ENCODE measurements at places on chromosomes 12 and 14.

DNA sequence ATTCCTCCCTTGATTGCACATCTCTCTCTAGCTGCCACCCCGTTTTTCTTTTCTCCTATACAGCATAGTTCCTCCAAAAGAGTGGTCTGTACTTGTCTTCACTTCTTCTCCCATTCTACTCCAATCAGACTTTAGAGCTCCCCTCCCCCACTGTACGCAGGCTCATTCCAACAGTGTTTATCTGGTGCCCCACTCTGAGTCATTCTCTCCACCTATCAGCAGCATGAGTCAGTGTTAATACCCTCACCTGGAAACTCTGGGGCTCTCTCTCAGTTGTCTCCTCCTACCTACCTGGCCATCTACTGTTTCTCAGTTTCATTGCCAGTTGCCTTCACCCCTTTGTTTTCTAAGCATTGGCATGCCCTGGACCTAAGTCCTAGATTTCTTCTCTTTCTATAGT, 175.1 kb upstream of the ARHGAP5 start:
- no peak for DNase-seq

DNA sequence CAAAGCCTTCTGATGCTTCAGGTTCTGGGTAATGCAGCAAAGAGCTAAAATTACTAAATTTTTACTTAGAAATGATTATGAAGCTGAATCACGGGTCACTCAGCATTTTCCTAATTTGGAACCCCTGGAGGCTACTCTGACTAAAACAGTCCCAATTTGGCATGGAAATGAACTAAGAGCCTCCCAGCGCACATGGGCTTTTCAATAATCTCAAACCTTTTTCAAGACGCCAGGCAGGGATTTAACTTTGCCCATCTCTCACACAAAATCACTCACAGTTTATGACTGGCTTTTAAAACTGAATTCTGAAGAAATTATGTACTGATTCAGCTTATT, 68.3 kb downstream of the LLPH start:
- DNase-seq, result no peak

GRCh38 chr14:67513631-67514108, 19.4 kb upstream of the PLEKHH1 start:
- peak; percentile 23 for DNase-seq

GRCh38 chr12:96103067-96103644, 67.8 kb upstream of the LTA4H start:
- no peak for DNase-seq

- no peak for DNase-seq
Observed at GRCh38 chr12:54970741-54971140, 13.8 kb downstream of the TESPA1 start.

DNA sequence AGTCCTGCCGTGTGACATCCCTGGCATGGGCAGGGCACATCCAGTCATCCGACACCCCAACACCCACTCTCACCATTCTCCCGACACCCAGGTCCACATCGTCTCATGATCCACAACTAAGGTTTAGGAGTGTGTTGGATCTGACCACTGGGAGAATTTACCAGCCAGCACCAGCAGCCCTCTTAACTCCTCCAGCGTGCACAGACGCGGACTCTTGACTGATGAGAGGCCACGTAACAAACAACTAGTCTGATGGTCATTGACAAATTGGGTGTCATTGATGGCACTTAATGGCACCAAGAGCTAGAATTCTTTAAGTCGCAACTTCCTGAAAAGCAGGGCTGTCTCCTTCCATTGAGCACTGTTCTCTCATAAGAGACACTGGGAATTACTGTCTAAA, 203.0 kb upstream of the SFSWAP start:
- DNase-seq, result no peak

- no peak for DNase-seq
Observed at GRCh38 chr12:89215196-89215595, 137.1 kb downstream of the DUSP6 start.

- no peak for DNase-seq
Observed at GRCh38 chr14:104253223-104253822, 114.9 kb downstream of the KIF26A start.

DNA sequence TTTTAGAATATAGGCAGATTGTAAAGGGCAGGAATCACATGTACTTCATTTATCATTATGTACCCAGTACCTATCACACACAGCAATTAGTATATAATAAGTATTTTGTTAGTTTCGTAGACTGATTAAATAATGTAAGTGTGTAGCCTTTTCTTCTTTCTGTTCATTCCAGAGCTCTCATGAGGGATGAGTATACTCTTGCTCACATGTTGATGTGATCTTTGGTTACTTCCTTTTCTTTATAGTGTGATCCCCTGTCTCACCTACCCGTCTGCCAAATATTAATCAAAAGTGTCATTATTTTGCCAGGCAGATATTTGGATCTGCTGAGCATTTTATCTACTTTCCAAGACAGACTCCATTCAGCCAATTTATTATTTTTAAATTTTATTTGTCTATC, 156.1 kb downstream of the PCNX1 start:
- no peak for DNase-seq

DNA sequence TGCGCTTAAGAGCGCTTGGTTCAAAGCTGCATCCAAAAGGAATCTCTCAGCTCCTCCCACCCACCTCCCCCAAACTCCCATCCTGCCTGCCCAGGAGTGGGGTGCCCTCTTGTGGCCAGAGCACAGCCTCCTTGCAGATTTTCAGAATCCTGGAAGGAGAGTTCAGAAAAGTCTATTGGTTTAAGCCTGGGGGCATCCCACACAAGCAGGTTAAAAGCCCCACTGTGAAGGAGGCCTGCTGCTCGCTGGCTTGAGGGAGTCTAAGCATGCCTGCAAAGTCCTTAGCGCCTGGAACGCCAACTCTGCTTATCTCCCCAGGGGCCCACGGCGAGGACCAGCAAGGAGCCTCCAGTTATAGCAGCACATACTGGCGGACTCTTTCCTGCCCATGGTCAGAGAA, 297.1 kb downstream of the KSR2 start:
- no peak for DNase-seq

DNA sequence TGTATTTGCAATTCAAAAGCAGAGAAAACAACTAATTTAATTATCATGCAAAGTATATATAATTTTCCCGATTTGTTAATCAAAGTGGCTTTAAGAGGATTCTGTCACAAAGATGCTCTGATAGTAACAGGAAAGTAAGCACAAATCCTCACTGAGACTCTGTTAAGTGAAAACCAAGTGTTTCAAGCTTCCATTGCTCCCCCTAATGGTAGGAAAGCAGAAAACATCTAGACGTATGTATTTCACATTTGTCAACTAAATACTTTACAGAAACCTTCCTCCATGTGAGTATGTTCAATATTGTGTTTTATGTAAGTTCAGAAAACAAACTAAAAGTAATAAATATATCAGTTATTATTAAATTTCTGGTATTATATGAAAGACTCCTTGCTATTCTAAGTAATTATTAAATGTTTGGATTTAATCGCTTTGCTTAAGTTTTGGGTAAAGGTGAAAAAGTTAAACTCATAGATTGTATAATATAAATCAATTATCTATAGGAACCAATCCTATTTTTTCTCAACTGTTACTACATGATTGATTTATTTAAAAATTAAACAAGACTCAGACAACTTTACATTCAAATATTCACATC, 1.5 kb upstream of the NTS start:
- DNase-seq, result no peak

GRCh38 chr12:53726946-53727309, 324 bp downstream of the CALCOCO1 start:
- DNase-seq, result no peak

- DNase-seq, result no peak
Observed at GRCh38 chr12:126083926-126084325, 1018.7 kb downstream of the AACS start.

GRCh38 chr12:3491938-3492792, 1.2 kb downstream of the PRMT8 start:
- peak; percentile 13 for DNase-seq

DNA sequence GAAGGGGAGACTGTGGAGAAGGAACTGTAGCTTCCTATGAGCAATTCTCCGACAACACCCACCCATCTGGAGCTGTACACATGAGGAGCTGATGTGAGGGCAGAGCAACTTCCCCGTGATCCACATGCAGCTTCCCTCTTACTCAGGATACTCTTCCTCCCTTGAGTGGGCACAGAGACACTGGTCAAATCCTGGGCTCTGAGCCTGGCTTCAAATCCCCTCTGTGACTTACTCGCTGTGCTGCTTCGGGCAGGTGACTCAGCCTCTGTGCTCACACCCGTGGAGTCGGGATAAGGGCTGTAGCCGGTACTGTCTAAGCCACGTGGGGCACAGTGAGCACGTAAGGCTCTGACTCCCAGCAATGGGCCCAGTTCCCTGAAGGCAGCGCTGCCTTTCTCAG, 31.1 kb downstream of the ZFYVE21 start:
- DNase-seq, result no peak

DNA sequence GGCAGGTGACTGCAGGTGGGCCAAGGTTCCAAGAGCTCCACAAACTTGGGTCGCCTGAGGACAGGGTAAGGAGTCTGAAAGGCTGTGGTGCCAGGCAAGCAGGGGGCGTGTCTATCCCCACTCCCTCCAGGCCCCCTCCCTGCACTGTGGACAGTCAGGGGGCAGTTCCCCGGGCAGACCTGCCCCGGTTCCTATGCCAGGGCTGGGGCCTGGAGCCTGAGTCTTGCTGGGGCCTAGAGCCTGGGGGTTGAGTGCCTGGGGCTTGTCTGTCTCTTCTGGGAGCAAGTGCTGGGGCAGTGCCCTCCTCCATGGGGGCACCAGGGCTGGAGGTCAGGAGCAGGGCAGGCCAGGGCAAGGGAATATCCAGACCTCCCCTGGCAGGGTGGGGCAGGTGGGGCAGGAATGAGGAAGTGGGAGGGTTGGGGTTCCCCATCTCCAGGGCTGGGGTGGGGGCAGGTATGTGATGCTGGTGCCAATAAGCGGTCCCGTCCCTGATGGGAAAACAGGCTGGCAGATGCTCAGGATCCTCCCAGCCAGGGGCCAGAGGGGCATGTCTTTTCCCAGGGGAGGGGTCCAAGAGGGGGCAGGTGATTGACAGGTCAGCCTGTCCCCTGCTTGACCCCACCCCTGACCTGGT, 11.9 kb upstream of the TNFAIP2 start:
- no peak for DNase-seq

- no peak for DNase-seq
Observed at GRCh38 chr14:52848626-52849025, 57.2 kb upstream of the GNPNAT1 start.

DNA sequence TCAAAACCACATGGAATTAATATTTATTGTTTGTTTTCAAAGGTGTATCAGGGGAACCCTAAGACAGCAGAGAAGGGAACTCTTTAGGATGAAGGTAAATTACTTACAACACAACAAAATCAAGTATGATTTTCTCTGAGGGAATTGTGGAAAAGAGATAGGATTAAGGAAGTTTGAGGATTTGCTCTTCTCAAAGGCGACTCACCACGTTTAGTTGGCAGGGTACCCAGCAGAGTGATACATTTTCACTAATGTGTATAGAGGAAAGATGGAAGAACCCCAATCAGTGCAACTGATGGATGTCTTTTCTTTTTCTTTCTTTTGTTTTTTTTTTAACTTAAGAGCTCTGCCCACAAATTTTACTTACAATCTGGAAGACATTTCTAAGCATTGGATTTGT, 499.2 kb downstream of the CCER1 start:
- no peak for DNase-seq

DNA sequence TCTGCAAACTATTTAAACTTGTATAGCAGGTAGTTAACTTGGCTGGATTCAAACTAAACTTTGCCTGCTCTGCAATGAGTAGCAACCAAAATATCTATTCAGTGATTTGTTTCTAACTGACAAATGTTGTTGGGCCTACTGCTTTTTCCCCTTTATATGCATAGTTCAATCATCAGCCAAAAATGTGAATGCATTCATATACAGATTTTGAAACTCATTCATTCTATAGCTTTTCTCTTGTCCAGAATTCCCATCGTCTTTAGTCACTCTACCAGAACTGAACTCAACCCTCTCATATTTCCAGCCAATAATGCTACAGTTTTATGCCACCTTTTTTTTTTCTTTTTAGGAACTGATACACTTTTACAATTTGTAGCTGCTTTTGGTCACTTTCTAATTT, 599.8 kb downstream of the RPL10L start:
- DNase-seq, result no peak

DNA sequence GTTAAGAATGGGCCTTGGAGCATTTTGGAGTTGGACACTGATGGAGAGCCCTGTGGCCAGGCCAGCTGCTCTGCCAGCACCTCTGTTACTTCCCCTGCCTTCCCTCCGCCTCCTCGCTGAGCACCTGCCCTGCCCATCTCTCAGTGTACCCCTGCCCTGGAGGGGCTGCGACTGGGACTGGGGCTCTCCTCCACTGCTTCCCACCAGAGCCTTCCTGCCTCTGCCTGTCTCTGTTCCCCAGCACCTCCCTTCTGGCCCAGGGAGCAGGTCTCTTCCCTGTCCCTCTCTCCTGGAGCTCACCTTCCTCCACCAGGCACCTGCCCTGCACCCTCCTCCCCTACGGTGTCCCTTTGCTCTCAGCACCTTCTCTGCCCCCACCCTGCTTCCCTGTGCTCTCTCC, 62.1 kb downstream of the WDR20 start:
- no peak for DNase-seq

GRCh38 chr12:18808221-18808620, 70.3 kb downstream of the CAPZA3 start:
- DNase-seq, result no peak

DNA sequence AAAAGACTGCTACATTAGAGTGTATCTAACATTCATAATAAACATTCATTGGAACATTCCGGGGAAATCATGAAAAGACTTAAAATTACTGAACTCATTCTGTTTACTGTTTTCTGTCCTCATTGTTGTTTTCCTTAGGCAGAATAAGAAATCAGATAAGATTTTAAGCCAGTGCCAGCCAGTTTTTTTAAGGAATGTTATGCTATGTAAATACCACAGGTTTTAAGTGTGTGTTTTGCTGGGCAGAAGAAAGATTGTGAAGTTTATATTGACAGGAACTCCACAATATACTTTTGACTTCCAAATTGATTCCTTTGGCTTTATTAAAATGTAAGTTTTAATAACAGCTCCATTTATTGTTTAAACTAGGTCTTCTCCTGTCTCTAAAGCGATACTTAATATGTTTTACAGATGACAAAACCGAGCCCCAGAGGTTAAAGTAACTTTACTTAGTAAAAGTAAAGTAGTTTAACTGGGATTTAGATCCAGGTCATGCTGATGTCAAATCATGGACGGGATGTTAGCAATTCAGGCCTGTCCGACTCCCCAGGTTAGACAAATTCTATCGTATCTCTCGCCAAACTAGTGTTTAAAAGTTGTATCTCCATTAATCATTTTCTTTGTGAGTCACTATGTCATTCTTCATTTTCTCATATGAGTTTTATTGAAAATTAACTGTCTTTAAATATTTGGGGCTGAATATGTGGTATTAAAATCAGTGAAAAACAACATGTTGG, 1.7 kb downstream of the LARP4 start:
- no peak for DNase-seq

DNA sequence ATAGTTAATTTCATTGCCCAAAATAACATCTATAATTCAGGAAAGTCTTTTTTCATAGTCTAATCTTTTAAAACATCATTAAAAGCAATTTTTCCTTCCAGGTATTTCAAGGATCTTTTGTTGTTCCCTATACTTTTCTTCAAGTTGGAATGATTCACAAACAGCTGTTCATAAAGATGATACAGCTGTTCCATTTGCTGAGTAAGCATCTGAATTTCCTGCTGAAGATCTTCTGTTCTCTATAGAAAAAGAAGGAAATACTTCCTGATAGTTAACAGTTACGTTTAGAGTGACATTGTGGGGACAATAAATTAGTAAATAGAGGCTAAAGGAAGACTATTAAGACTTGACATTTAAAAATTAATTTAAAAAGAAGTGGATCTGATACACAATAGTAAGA, 30.3 kb upstream of the ESR2 start:
- DNase-seq, result no peak

GRCh38 chr14:31559939-31560338, 1.3 kb upstream of the NUBPL start:
- no peak for DNase-seq

GRCh38 chr12:104478396-104479122, 21.8 kb downstream of the CHST11 start:
- DNase-seq, result no peak

Measured in hypothalamus (tissue), 51 donors.